ENCODE measurements at places on chromosomes 4 and X.

- no peak for DNase-seq
Measured at GRCh38 chrX:154784149-154784995, 20.9 kb downstream of the MPP1 start.

- peak; percentile 82 for DNase-seq
Measured at GRCh38 chr4:52919461-52919860, 57.3 kb downstream of the RASL11B start.

DNA sequence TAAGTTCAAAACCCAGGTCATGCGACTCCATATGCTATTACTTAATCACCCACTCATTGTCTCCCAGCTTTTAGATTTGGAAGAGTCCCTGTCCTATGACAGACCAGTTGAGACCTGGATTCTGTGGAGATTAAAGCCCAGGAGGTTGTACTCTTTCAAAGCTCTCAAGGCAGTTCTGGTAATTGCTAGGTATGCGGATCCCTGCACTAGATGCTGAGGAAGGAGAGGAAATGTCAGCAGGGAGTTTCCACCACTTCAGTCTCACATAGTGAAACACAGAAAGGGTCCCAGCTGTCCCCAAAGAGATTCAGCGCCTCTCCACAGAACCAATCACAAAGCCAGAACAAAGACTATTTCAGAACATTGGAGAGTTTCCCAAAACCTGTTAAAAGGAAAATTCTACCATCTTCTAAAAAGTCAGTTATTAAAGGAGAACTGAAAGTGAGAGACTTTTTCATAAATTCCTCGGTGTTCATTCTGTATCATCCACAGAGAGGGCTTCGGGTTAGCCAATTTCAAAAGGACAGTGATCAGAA, 53.4 kb downstream of the IRF2 start:
- DNase-seq, result no peak

DNA sequence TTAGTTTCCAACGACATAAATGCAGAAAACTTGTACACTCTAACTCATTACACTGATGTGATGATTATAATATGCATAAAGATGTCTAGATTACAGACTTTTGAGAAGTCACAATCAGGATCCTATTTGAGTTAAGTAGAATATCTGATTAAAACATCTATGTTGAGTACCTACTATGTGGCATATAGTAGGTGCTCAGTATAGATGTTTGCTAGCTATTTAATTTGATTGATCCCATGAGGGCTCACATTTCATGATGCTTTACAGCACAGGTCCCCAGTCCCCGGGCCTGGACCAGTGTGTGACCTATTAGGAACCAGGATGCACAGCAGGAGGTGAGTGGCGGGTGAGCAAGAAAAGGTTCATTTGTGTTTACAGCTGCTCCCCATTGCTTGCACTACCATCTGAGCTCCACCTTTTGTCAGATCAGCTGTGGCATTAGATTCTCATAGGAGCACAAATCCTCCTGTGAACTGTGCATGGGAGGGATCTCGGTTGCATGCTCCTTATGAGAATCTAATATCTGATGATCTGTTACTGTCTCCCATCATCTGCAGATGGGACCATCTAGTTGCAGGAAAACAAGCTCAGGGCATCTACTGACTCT, 33.0 kb upstream of the CXCL8 start:
- no peak for DNase-seq

DNA sequence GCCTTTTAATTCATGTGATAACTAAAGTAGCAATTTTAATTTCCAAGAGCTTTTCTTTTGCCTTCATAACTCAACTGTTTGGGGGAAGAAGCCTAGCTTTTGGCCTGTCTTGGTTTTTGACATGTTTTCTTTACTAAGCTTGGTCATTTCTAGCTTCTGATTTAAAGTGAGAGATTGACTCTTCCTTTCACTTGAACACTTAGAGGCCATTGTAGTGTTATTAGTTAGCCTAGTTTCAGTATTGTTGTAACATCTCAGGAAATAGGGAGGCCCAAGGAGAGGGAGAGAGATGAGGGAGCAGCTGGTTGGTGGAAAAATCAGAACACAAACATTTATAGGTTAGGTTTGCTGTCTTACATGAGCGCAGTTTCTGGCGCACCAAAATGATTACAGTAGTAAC, 44.8 kb downstream of the DCLK2 start:
- DNase-seq, result no peak

GRCh38 chrX:14825851-14826250, 47.0 kb downstream of the FANCB start:
- DNase-seq, result no peak

DNA sequence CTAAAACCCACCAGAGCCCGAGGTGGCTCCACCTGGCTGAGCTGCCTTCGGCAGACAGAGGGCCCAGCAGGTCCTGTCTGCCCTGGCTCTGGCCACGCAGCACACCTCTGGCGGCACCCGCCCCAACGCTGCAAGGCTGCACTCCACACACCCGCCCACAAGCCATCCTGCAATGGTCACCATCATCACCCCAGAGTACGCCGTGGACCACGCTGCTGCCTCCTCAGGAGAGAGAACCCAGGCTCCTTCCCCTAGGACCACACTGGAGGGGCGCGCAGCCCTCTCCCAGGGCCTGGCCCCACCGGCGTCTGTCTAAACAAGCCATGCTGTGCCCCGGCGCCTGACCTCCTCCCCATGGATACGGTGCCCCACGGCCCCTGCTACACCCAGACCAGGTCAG, 39.6 kb upstream of the CPLX1 start:
- DNase-seq, result no peak

GRCh38 chr4:156481845-156482244, 489.8 kb downstream of the PDGFC start:
- DNase-seq, result no peak

GRCh38 chrX:72316408-72317110, 10.8 kb upstream of the CITED1 start:
- DNase-seq, result no peak

DNA sequence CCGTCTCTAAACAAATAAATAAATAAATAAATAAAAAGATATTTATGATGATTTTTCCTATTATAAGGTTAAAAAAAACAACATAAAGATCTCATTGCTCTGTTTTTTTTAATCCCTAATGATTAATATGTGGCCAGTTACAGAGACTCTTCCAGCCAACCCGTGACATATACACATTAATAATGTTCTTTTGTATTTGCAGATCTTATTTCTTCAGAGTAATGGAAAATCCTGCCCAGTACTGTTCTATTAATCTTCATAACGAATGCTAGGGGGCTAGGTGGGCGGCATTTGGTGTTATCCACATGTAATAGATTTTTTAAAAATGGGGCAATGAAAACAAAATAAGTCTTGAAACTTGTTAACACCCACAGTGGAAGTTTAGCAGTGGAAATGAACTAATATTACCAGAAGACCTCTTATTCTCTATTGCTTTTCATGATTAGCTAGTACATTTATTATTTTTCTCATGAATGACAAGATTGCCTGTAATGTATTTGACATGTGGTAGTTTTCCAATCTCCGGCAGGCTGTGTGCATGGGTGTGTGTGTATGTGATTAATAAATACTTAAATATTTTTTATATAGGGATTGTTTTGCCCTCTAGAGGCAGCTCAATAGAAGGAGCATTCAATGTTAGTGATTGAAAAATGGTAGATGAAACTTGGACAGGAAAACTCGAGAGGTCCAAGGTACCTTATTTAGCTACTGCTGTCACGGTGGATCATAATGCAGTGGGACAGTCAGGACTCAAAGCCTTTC, 457.4 kb downstream of the IL1RAPL1 start:
- DNase-seq, result no peak

- DNase-seq, result no peak
Measured at GRCh38 chr4:8004066-8004465, 64.4 kb upstream of the AFAP1 start.

DNA sequence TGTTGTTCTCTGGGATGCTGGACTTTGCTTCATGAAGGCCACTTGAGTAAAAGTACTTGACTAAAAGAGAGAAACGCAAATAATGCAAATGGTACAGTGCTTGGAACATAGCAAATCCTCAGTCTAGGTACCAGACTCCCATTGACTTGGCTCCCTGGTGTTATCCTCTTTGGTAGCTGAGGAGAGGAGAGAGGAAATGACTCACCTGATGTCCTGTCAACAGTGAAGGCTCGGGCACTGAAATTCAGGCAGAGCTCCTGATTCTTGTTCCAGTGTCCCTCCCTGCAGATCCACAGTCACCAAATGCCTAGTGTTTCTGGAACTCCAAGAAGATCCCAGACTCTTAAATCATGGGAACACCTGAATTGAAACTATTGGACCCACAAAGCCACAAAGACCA, 22.5 kb upstream of the TCEAL4 start:
- DNase-seq, result no peak

GRCh38 chrX:114976292-114976691, 41.1 kb downstream of the IL13RA2 start:
- no peak for DNase-seq

DNA sequence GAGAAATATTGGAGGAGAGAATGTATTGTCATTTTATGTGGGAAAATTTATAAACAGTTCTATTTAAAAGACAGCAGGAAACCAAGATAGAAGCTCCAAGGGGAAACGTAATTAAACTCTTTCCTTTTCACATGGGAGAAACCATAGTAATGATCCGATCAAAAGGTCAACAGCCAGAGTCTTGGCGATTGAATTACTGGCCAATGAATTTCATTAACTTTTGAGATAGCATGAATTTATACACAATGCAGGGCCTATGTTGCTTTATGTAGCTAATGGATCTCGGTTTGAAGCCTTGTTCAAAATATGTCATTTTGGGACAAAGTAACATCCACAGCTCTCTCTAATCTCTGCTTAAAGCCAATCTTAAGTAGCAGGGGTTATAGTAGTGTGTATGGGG, 897.5 kb upstream of the NDST4 start:
- DNase-seq, result no peak

DNA sequence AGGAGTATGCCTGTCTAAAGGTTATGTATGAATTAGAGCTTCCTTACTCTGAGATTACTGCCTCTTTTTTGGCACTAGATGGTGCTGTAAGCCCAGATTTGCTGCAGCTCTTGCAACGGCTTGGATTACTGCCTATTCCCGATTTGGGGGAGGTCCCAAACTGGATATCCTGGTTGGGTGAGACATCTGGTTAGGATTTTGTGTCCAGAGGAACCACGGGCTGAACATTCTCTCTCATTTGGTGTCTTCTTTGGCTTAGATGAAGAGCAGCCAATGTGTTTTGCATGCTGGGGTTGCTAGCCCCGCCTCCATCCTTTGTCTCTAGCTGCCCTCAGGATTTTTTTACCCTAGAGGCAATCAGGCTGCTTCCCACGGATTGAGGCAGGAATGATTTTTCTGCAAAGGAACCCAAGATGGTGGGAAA, 31.9 kb downstream of the F8A1 start:
- DNase-seq, result no peak

DNA sequence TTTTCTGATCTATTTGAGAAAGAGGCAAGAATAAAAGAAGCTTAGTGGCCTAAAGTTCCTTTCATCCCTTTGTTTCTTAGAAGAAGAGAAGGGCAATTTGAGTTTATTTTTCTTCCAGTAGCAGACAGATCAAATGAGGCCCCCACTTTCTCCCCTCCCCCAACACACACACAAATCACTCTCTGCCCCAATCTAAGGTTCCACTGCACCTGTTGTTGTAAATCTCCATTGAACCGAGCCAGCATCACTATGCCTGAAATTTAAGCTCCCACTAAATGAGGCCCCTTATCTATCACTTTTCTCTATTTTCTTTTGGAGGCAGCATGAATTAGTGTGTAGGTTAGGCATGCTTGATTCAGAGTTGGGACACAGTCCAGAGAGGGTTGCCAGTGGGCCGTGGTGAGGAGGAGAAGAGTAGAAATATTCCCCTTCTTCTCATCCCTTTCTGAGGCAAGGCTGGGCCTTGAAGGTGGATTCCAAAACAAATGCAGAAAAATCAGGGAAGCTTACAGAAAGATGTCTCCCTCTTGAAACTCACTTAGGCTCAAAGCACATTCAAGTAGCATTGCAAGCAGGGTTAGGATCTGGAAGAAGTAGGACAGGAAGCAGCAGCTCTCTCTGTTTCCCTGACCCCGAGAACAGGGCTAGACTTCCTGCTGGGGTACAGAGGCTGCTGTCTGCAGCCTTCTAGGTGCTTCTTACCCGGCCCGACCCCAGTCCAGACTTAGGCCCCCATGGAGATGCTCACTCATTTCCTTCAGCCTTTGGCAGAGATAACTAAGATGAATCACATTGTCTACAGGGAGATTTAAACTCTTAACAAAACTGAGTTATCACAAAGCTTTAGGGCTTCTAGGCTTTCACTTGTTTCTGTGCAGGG, 70.7 kb downstream of the RASL11B start:
- DNase-seq, result no peak

GRCh38 chrX:40098264-40099054, 701 bp upstream of the BCOR start:
- DNase-seq, result no peak

DNA sequence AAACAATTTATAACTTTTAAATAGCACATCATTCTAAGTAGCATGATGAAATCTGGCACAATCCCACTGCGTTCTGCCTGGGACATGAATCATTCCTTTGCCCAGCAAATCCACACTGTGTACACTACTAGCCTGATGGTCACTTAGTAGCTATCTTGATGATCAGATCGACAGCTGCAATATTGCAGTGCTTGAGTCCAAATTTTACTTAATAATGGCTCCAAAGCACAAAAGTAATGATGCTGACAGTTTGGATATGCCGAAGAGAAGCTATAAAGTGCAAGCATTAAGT, 86.6 kb upstream of the NPNT start:
- DNase-seq, result no peak

GRCh38 chr4:144748814-144749555, 103.0 kb downstream of the HHIP start:
- DNase-seq, result no peak

DNA sequence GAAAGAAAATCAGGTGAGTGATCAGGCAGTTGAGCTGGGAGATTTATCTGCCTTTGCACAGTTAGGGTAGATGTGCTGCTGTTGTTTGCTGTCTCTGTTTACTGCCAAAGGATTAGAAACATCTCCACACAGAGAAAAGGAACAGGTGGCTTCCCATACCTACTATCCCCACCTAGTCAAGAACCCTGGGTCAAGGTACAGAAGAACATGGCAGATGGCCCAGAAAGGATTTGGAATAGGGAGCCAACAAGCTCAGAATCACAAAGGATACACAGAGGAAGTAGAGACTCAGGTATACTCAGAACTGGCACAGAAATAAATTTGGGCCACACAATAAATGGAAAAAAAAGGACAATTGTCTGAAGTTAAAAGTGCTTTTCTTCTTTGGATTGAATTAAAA, 64.3 kb downstream of the TIGD2 start:
- DNase-seq, result no peak

- no peak for DNase-seq
Measured at GRCh38 chr4:7771541-7772507, 167.8 kb downstream of the AFAP1 start.

DNA sequence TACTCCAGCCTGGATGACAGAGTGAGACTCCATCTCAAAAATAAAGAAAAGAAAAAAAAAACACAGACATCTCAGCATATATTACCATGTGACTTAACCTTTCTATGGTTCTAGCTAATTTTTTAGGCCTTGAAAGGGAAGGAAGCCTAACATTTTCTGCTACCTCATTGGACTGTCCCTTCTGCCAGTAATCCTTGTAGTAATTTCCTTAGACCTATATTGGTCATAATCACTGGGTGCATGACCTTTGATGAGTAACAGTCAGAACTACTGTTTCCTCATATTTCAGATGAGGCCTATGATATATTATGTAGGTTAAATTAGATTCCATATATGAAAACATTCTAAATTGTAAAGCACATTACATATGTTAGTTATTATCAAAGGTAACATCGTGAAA, 9.6 kb downstream of the XIAP start:
- no peak for DNase-seq

Data from cerebellar nuclear complex (tissue), 1 donor.